ENCODE measurements at places on chromosomes 16 and 17. TPM values are rescaled to one million over a fixed set of nuclear protein-coding genes. Genes with fewer than 3 reads are reported as not detected.

The DECR2 gene
- total RNA-seq = 14.3 TPM

The EPX gene
- not detected for total RNA-seq

The LAT gene
- total RNA-seq = 1.4 TPM

The MYO1D gene
- total RNA-seq = 4.8 TPM

The GAST gene
- not detected for total RNA-seq

The OTOP3 gene
- total RNA-seq = not detected

The PRSS21 gene
- 2.2 TPM for total RNA-seq

The CUEDC1 gene
- 17.3 TPM for total RNA-seq

The SOST gene
- not detected for total RNA-seq

The ZNF785 gene
- total RNA-seq = 9.3 TPM

All from epithelial cell of alveolus of lung (primary cell).